ENCODE measurements at places on chromosomes 3 and 15.
A peak's percentile ranks its signal among the peaks of the same experiment; 100 is the strongest.

DNA sequence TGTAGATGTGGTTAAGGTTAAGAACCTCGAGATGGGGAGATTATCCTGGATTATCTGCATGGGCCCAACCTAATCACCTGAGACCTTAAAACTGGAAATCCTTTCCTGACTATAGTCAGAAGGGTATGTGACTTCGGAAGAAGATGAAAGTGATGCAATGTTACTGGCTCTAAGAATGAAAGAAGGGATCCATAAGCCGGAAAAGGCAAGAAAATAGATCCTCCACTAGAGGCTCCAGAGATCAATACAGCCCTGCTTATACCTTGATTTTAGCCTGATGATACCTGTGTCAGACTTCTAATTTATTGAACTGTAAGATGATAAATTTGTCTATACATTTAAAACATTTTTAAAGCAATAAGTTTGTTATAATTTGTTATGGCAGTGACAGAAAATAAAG, 21.5 kb upstream of the GASK1A start:
- H3K4me3 ChIP-seq = no peak overlapping the region
- no peaks in the 10 kb centered on the region for H3K27me3 ChIP-seq
- no peaks in the 10 kb centered on the region for H3K4me1 ChIP-seq
- H3K27ac ChIP-seq = no peak overlapping the region

DNA sequence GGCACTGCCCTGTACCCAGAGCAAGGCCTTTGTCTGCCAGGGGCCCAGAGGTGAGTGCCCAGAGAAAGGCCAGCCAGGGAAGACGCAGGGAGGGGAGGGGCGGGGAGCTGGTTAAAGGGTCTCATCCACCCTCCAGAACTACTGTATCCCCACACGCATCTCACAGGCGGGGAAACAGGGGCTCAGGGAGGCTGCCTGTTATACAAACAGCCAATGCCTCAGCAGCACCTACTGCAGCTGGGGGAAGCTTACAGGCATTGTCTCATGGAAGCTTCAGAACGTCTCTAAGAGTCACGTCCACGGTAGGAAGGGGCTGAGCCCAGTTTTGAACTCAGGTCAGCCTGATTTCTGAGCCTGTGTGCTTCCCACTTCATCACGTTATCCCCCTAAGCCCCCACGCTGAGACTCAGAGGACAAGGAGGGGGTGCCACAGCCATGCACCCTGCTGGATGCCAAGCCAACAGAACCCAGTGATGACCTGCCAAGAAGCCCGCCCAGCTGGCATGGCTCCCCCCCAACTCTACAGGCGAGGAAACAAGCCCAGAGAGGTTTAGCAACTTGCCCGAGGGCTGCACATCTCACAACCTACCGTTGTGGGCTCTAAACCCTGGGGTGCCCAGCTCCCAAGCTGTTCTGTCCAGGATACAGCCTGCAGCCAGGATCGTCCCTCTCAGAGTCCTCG, 54.5 kb downstream of the IQSEC1 start:
- peak overlapping the region; percentile 23 for H3K4me3 ChIP-seq
- no peaks in the 10 kb centered on the region for H3K27me3 ChIP-seq
- H3K27ac ChIP-seq = no peak overlapping the region
- no peaks in the 10 kb centered on the region for H3K4me1 ChIP-seq
- DNase-seq = no peak

- H3K4me1 ChIP-seq = peaks cover 28% of the 10 kb centered on the region
- no peak for DNase-seq
- peak overlapping the region; percentile 60 for H3K4me3 ChIP-seq
- H3K27ac ChIP-seq = peak overlapping the region; percentile 83
- H3K27me3 ChIP-seq = no peaks in the 10 kb centered on the region
- H3K36me3 ChIP-seq = no peaks in the 10 kb centered on the region
Measured at GRCh38 chr3:52277972-52278509, 408 bp downstream of the WDR82 start.

GRCh38 chr15:88512601-88513000, 33.9 kb downstream of the DET1 start:
- H3K27me3 ChIP-seq = no peaks in the 10 kb centered on the region
- H3K4me3 ChIP-seq = no peak overlapping the region
- no peak for DNase-seq
- no peaks in the 10 kb centered on the region for H3K4me1 ChIP-seq
- no peaks in the 10 kb centered on the region for H3K36me3 ChIP-seq

DNA sequence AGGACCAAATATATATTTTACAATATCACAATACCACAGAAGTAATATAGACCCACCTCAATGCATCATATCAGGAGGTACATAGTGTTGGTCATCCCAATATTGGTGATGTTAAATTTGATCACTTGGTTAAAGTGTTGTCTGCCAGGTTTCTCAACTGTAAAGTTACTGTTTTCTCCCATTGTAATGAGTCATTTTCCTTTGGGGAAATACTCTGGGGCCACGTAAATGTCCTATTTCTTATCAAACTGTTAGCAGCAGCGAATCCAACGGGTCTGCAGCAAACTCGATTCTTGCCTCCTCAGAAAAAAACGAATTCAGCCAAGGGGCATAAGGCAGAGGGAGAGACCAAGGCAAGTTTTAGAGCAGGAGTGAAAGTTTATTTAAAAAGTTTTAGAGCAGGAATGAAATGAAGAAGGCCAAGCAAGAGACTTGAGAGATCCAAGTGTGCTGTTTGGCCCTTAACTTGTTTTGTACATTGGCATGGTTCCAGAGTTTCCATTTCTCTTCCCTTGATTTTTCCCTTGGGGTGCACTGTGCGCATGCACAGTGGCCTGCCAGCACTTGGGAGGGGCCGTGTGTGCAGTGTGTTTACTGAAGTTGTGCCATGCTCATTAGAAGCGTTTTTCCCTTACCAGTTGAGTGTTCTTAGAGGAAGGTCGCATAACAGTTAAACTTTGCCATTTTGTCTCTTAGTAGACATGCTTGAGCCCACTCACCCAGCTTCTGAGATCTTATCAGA, 512.5 kb downstream of the AGBL1 start:
- no peaks in the 10 kb centered on the region for H3K27me3 ChIP-seq
- peak; percentile 66 for DNase-seq
- H3K36me3 ChIP-seq = no peaks in the 10 kb centered on the region
- no peak overlapping the region for H3K4me3 ChIP-seq
